HT-29 (cell line): ENCODE measurements at places on chromosomes 1 and 21. TPM values are rescaled to one million over a fixed set of nuclear protein-coding genes. Genes with fewer than 3 reads are reported as not detected.

Gene CYP4Z1
- total RNA-seq: not detected in 2 replicates

Gene FMN2
- not detected in 2 replicates for total RNA-seq

Gene LORICRIN
- not detected in 2 replicates for total RNA-seq

Gene KLHDC9
- total RNA-seq: 3.8 and 5.5 TPM in 2 replicates

Gene S100A8
- total RNA-seq: not detected in 2 replicates

Gene AK4
- total RNA-seq: 35.0 and 41.3 TPM in 2 replicates

Gene SYPL2
- total RNA-seq: not detected in 2 replicates

Gene SPRR5
- not detected in 2 replicates for total RNA-seq

Gene CRP
- not detected in 2 replicates for total RNA-seq

Gene PLA2G4A
- total RNA-seq: 10.6 and 14.3 TPM in 2 replicates

Gene KRTAP10-10
- not detected in 2 replicates for total RNA-seq

Gene LRRC39
- 0.05 and 0.41 TPM in 2 replicates for total RNA-seq

Gene LIN28A
- total RNA-seq: not detected in 2 replicates
